ENCODE measurements at places on chromosomes 7 and 10.

GRCh38 chr10:93072713-93073538 lies 767 bp upstream of the CYP26A1 start:
- no peak for DNase-seq

- DNase-seq: no peak
Measured at GRCh38 chr10:133528296-133528844, 1.2 kb downstream of the CYP2E1 start.

- DNase-seq: no peak
Measured at GRCh38 chr10:22690614-22691431, 23.6 kb downstream of the PIP4K2A start.

GRCh38 chr10:10828623-10829022 lies 189.0 kb upstream of the CELF2 start:
- DNase-seq: no peak

DNA sequence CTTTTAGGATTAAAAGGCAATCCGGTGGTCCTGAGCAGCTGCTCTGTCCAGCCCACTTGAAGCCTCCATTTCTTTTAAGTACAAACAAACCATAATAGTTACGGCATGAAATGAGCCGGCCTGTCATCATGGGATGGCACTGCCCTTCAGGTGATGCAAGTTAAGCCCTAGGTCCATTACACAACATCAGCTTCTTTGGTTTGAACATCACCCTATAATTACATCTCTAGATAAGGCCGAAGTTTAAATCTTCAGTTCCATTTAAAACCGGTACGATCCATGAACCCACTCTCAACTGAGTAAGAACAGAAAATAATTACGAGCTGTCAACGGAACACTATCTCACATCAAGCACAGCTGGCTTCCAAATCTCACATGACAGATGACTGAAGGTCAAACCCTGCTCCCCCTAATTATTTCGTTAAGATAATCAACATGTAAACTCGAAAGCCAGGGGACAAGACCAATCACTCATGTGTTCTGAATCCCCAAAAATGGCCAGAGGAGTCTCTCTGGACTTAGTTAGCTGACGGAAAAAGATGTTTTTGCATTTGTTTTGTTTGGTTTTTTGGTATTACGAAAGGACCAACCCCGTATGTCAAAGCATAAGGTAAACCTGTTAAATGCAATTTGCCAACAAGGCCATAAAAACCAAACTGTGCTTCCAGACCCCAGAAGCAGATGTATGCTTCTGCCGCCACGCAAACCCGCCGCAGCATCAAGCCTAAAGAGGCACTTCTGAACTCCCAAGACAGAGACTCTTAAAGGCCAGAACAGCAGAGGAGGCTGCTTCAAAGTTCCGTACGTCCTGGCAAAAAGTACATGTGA lies 10.8 kb downstream of the GNA12 start:
- no peak for DNase-seq

DNA sequence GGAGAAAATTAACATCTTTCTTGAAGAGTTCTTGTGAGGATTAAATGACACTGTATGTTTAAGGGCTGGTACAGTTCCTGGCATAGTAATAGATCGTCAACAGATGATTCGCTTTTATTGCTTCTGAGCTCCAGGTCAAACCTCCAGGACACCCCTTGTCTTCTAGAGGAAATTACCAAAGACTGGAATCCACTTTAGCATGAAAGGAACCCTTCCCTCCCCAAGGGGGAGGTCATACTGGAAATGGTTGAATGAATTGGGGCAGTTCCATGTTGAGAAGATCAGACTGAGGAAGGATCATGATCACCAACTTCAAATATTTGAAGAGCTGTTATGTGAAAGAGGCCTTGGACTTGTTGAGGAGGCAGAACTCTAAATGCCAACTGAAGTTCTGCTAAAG lies 8.9 kb downstream of the NFE2L3 start:
- no peak for DNase-seq

DNA sequence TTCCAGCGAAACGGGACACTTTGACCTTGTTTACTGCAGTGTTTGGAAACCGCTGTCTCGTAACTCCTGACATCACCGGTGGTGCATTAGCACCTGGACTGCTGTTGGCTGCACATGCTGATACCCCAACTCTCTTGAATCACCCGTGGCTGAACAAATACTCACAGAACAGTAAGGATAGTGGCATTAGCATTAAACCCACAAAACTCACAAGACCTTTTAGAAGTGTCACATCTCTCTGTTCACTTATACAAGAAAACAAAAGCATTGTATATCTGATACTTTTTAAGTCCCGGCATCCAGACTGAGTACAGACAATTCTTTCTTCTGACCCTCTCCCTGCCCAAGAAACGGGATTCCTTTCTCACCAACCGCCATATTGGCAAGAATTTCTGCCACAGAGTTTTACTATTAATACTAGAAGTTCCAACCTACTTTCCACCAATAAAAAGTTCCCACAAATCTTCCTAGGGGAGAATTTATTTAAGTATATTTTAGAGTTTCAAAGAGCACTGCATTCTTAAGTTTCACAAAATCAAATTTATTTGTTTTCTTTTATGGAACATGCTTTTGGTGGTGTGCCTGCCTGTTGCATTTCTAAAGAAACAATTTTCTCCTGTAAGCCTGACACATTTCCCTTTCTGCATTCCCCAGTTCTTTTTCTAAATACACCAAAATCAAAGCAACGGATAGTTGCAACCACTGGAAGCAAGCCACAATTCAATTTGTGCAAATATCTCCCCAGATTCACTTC lies 208.4 kb upstream of the KLF14 start:
- DNase-seq: no peak

GRCh38 chr7:20661884-20662283 lies 46.4 kb downstream of the ABCB5 start:
- DNase-seq: no peak

GRCh38 chr7:13778967-13779366 lies 210.5 kb downstream of the ETV1 start:
- DNase-seq: no peak

- no peak for DNase-seq
Measured at GRCh38 chr10:3805791-3806461, 20.9 kb upstream of the KLF6 start.

DNA sequence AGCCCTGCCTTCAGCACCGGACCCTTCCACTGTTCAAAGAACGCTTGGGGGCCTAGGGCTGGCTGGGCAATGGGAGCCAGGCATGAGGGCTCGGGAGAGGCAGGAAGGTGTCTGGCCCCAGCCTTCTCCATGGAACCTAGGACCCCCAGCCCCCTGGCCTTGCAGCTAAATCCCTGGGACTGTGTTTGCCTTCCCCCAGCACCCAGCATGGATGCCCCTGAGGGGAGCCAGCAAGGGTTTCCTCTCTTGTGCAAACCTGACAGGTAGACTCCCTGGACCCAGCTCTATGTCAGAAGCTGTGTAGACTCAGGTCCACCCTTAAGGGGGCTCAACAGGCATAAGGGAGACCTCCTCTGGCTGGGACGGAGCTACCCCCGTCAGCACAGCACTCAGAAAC lies 288.0 kb downstream of the GRID1 start:
- no peak for DNase-seq

DNA sequence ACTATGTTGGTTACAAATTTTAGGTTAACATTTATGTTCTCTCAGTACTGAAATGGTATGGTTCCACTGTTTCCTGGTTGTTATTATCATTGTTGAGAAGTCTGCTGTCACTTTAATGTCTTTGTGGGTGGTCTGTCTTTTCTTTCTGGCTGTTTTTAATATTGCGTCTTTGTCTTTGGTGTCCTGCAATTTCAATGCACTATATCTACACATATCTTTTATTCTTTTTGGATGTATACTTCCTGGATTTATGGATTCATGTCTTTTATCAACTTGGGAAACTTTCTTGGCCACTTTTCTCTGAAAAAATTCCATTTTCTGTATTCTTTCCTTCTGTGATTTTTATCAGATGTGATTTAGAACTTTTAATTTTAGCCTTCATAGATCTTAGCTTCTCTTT lies 250.2 kb downstream of the BUB3 start:
- DNase-seq: no peak

DNA sequence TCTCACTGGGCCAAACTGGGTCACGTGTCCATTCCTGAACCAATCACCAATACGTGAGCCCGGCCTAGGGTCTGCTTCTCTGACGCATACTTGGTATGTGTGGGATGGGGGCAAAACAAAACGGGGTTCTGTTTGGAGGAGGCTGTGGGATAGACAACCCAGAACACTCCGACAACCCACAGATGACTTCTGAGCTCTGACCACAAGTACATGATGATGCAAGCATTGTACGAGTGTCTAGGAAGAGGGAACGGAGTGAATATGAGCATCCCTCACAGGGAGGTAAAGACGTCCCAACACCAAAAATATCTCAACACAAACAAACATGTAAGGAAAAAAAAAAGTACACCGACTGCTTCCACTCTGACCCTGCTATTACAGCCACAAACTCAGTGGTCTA lies 5.6 kb downstream of the DAGLB start:
- DNase-seq: no peak

DNA sequence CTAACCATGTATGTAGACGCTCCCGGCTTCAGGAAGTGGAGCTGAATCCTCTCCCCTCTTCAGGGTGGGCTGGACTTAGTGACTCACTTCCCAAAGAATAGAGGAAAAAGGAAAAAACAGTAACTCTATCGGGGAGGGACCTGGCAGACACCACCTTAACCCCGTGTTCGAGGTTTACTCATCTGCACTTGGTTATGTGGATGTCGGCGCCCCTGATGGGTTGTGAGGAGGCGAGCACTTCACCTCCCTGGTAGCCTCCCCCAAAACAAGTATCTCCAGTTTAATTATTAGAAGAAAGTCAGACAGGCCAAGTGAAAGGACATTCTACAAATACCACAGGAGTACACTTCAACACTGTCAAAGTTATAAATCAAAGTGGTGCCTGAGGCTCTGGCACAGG lies 559.7 kb downstream of the TCERG1L start:
- DNase-seq: no peak

- no peak for DNase-seq
Measured at GRCh38 chr10:42630537-42631134, 7.7 kb downstream of the ZNF33B start.

GRCh38 chr10:105674448-105674847 lies 1033.4 kb downstream of the SORCS3 start:
- no peak for DNase-seq

GRCh38 chr7:347644-348479 lies 57.9 kb downstream of the FOXL3 start:
- no peak for DNase-seq

GRCh38 chr7:27141923-27142579 lies 1.4 kb downstream of the HOXA5 start:
- no peak for DNase-seq

- DNase-seq: no peak
Measured at GRCh38 chr7:74164985-74165456, 9.1 kb upstream of the EIF4H start.

- peak; percentile 39 for DNase-seq
Measured at GRCh38 chr10:5873515-5873995, 16.1 kb downstream of the ANKRD16 start.

Measured in stimulated activated CD4-positive, alpha-beta T cell treated with anti-CD3 and anti-CD28 coated beads, Interleukin-12 subunit alpha, Interleukin-12 subunit beta, amount 100 ng/mL, for 24 hours (primary cell).